ENCODE measurements at places on chromosomes 11 and 22.
A peak's percentile ranks its signal among the peaks of the same experiment; 100 is the strongest.

- no peak overlapping the region for H3K4me3 ChIP-seq
- peaks cover 3% of the 10 kb centered on the region for H3K27me3 ChIP-seq
- no peak for DNase-seq
Measured at GRCh38 chr11:121748068-121748467, 295.3 kb upstream of the SORL1-AS1 start.

- H3K4me1 ChIP-seq: no peaks in the 10 kb centered on the region
- DNase-seq: no peak
- no peak overlapping the region for H3K4me3 ChIP-seq
- peaks cover 42% of the 10 kb centered on the region for H3K36me3 ChIP-seq
- H3K27me3 ChIP-seq: no peaks in the 10 kb centered on the region
- H3K27ac ChIP-seq: no peak overlapping the region
Measured at GRCh38 chr11:76543006-76543703, 98.3 kb downstream of the EMSY start.

GRCh38 chr11:83303316-83303715, 17.1 kb upstream of the CCDC90B start:
- H3K27me3 ChIP-seq: peaks cover 2% of the 10 kb centered on the region
- no peak overlapping the region for H3K27ac ChIP-seq
- H3K4me1 ChIP-seq: no peaks in the 10 kb centered on the region
- no peak overlapping the region for H3K4me3 ChIP-seq
- no peaks in the 10 kb centered on the region for H3K36me3 ChIP-seq

- H3K27ac ChIP-seq: peak overlapping the region; percentile 84
- DNase-seq: no peak
- peaks cover 58% of the 10 kb centered on the region for H3K4me1 ChIP-seq
- H3K4me3 ChIP-seq: peak overlapping the region; percentile 85
- peaks cover 49% of the 10 kb centered on the region for H3K36me3 ChIP-seq
- no peaks in the 10 kb centered on the region for H3K27me3 ChIP-seq
Measured at GRCh38 chr11:14645015-14645912, 1.7 kb downstream of the PDE3B start.

DNA sequence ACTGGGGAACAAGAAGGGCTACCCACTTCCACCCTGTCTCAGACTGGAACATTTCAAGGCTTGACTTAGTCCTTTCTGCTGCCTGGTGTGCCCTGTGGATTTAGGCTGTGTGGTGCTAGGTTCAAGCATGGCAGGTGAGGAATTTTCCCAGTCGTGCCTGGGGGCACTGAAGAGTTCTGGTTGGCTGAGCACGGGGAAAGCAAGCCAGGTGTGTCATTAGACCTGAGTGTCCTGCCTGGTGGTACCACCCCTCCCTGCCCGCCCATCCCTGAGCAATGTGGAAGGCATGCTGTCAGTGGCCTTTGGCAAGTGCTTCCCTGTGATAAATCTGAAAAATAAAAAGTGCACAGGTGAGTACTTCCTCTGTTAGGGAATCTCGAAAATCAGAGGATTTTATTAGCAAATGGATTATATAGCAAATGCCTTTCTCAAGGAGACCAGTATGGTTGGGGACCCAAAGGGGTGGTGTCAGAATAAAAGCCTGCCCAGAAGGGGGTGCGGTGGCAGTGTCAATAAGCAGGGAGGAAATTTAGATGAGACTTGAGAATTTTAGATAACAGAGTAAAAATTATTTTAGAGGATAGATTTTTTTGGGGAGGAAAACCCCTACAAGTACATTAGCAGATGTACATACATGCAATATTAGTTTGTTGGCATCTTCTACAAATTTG, 22.8 kb downstream of the TEAD1 start:
- peaks cover 73% of the 10 kb centered on the region for H3K27me3 ChIP-seq
- H3K36me3 ChIP-seq: no peaks in the 10 kb centered on the region
- DNase-seq: no peak

GRCh38 chr11:111183706-111184105, 61.8 kb upstream of the POU2AF2 start:
- no peak for DNase-seq
- no peaks in the 10 kb centered on the region for H3K36me3 ChIP-seq
- H3K27me3 ChIP-seq: peaks cover 4% of the 10 kb centered on the region
- H3K4me3 ChIP-seq: no peak overlapping the region

DNA sequence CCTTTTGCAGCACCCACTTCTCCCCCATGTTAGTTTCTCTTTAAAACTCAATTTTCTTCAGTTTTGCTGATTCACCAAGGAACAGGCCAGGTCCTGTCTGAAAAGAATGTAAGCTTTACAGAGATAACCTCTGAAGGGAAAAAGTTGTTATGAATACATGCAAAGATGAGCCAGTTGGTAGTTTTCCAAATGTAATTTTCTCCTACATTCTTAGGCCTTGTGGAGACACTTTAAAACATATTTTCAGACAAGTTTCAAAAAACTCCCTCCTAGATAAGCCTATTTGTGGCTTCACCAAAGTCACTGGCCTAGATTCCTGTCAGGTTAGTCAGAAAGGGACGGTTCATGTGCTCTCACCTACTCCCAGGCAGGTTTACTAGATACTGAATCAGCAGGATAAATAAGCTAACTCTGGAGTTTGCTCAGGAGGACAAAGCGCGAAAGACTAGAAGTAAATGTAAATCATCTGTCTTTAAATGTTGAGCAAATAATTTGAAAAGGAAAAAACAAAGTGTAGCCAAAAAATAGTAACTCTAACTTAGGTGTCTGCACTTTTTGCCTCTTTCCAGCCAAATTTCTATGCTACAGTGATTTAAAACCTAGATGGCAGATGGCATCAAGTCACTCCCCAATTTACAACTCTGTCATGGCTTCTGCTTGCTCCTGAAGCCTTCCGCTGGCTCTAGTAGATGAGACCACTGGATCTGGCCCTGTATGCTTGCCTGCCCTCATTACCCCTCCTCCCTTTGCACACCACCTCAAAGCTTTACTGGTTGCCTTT, 4.9 kb upstream of the ATP6V1E1 start:
- peaks cover 21% of the 10 kb centered on the region for H3K4me1 ChIP-seq
- H3K27me3 ChIP-seq: no peaks in the 10 kb centered on the region
- H3K4me3 ChIP-seq: no peak overlapping the region
- H3K36me3 ChIP-seq: peaks cover 1% of the 10 kb centered on the region
- DNase-seq: no peak
- H3K27ac ChIP-seq: no peak overlapping the region

DNA sequence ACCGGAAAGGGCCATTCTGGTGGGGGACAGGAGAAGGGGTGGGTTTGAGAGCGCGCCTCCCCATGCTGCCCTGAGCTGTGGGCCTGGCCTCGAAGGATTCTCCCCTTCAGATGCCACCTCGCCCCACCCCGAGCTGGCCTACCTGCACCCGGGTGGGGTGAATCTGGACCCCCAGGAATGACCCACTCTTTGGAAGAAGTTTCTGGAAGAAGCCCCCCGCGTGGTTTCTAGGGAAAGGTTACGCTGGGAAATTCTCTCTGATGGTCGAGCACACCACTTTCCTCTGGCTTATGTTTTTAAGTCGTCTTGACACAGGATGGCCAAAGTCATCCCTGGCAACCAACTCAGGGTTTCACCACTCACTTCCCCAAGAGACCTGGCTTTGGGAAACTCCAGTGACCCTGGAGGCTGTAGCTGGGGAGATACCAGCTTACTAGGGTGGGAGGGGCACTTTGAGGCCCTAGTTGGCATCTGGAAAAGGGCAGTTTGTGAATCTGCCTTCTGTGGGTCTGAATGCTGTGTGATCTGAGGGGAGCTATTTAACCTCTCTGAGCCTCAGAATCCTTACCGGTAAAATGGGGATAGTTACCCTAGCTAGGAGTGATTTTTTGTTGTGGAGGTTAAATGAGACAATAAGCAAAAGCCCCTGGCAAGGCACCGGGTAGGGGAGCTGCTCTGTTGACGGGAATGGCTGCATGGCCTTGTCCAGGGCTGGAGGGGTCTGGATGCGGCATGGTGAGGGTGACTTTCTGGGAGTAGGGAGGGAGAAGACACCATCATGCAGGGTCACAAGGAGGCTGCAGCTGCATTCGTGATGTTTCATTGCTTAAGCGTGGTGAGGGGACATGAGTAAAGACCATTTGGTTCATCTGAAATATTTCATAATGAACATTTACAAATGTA, 45.3 kb upstream of the ACCSL start:
- peaks cover 5% of the 10 kb centered on the region for H3K27me3 ChIP-seq
- H3K4me3 ChIP-seq: no peak overlapping the region
- no peak for DNase-seq
- H3K36me3 ChIP-seq: no peaks in the 10 kb centered on the region
- no peaks in the 10 kb centered on the region for H3K4me1 ChIP-seq
- no peak overlapping the region for H3K27ac ChIP-seq

DNA sequence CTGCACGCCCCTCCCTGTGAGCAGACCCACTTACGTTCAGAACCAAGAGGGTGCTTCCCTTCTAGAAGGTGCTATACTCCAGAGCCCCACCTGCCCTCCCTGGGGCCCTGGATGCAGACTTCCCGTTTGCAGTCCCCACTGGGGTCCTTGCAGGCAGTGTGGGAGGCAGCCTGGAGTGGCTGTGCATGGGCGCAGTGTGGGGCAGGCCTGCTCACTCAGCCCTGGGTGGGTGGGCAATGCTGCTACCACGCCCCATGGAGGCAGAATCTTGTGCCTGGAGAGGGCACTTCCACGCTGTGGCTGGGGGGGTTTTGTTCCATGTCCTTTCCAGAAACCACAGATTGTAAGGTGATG, 116.2 kb downstream of the KCNQ1OT1 start:
- H3K27me3 ChIP-seq: no peaks in the 10 kb centered on the region
- no peak overlapping the region for H3K4me3 ChIP-seq
- no peak overlapping the region for H3K27ac ChIP-seq
- DNase-seq: no peak
- H3K36me3 ChIP-seq: no peaks in the 10 kb centered on the region
- H3K4me1 ChIP-seq: no peaks in the 10 kb centered on the region

DNA sequence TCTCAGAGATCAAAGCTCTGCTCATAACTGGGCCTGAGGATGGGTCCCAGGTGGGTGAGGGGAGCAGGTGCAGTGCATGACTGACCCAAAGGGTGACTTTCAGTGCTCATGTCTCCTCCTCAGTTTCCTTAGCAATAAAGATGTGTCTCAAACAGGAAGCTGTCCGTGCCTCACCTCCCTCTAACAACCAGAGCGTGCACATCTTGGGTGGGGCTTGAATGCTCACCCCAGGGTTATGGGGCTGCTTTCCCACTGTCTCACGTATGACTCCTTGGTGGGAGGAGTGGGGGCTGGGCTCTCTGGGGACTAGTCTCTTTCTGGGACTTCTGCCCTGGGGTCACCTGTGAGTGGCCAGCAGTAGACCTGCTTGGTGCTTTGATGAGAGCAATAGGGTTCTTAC, 53.9 kb upstream of the PHOX2A start:
- H3K27ac ChIP-seq: no peak overlapping the region
- DNase-seq: no peak
- no peaks in the 10 kb centered on the region for H3K4me1 ChIP-seq
- no peaks in the 10 kb centered on the region for H3K27me3 ChIP-seq

DNA sequence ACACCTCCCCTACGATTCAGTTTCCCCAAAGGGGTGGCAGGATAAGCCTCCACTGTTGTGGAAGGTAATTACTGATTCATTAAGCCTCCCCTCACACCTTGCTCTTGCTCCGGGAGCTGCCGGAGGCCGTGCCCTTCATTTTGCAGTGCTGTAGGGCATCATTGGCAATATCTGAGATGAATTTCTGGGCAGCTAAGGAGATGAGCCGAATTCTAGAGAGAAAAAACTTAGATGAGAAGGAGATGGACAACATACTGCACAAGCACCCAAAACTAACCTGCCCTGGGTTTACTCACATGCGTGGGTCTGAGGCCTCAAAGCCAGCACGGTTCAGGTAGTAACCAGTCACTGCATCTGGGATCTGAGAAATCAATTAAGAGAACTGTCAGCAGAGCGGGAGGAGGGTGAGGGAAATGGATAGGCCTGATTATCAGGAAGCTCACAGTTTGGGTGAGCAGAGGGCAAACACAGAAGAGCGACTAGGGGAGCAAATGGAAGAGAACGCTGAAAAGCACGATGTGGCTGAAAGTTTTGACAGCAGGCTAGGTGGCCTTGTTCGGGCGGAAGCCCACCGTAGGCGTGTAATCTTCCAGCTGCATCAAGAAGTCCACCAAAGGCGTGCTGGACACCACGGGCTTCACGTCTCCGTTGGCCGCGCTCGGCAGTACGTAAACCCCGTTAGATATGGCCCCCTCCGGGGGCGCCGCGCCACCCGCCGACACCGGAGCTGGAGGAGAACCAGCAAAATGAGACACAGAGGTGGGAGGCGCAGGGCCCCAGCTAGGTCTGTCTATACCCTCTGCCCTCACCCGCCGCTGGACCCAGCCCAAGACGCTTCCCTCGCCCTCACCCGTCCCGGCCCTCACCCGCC, 689 bp downstream of the TAF10 start:
- H3K36me3 ChIP-seq: peaks cover 38% of the 10 kb centered on the region
- peak overlapping the region; percentile 88 for H3K27ac ChIP-seq
- no peak overlapping the region for H3K4me3 ChIP-seq

DNA sequence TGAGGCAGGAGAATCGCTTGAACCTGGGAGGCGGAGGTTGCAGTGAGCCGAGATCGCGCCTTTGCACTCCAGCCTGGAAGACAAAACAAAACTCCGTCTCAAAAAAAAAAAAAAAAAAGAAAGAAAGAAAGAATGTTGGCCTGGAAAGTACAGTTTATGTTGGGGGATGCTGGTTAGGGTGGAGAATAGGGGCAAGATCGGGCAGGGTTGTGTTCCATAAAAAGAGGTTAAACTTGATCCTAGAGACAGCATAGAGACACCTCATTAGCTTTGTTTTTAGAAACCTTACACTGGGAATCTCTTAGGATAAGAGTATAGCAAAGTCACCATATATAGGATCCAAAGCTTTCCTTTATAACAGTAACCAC, 1.9 kb upstream of the FTH1 start:
- no peak overlapping the region for H3K4me3 ChIP-seq
- peaks cover 69% of the 10 kb centered on the region for H3K4me1 ChIP-seq
- no peaks in the 10 kb centered on the region for H3K27me3 ChIP-seq
- peaks cover 21% of the 10 kb centered on the region for H3K36me3 ChIP-seq

GRCh38 chr11:66542362-66542761, 3.5 kb downstream of the ZDHHC24 start:
- no peaks in the 10 kb centered on the region for H3K27me3 ChIP-seq
- peaks cover 23% of the 10 kb centered on the region for H3K4me1 ChIP-seq
- no peak overlapping the region for H3K4me3 ChIP-seq
- H3K27ac ChIP-seq: peak overlapping the region; percentile 6
- DNase-seq: no peak
- peaks cover 6% of the 10 kb centered on the region for H3K36me3 ChIP-seq

- H3K36me3 ChIP-seq: peaks cover 32% of the 10 kb centered on the region
- peak; percentile 54 for DNase-seq
- peaks cover 42% of the 10 kb centered on the region for H3K4me1 ChIP-seq
- H3K27ac ChIP-seq: peak overlapping the region; percentile 76
Measured at GRCh38 chr11:8913961-8914660, 3.1 kb downstream of the AKIP1 start.

DNA sequence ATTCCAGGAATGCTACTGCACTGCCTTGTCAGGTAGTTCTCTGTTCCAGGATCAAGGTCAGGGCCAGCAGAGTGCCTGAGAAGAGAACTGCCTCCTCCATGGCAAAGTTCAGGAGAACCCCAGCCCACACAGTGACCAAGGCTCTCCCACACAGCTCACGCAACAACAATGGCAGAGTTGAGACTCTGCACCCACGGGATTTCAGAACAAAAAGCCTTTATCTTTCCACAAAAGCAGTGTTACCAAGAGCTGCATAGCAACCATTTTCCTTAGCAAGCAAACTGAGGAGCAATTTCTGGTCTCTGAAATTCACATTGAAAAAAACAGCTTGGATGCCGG, 11.1 kb downstream of the PLAAT3 start:
- peaks cover 9% of the 10 kb centered on the region for H3K4me1 ChIP-seq
- H3K27ac ChIP-seq: no peak overlapping the region
- DNase-seq: no peak
- H3K4me3 ChIP-seq: no peak overlapping the region
- no peaks in the 10 kb centered on the region for H3K36me3 ChIP-seq

GRCh38 chr22:39205344-39206021, 39.3 kb downstream of the PDGFB start:
- no peak overlapping the region for H3K27ac ChIP-seq
- peaks cover 27% of the 10 kb centered on the region for H3K4me1 ChIP-seq
- peak; percentile 27 for DNase-seq
- H3K36me3 ChIP-seq: no peaks in the 10 kb centered on the region
- H3K27me3 ChIP-seq: peaks cover 17% of the 10 kb centered on the region

All from activated naive CD8-positive, alpha-beta T cell treated with anti-CD3 and anti-CD28 coated beads, Interleukin-2, amount 50 U/mL, for 24 hours (primary cell).